ENCODE measurements at places on chromosomes 4 and X. TPM values are rescaled to one million over a fixed set of nuclear protein-coding genes. Genes with fewer than 3 reads are reported as not detected.

The PFKFB1 gene
- total RNA-seq = 0.19 TPM

- no peaks in the 10 kb centered on the region for H3K36me3 ChIP-seq
- peaks cover 33% of the 10 kb centered on the region for H3K4me1 ChIP-seq
- peak overlapping the region; percentile 83 for H3K4me3 ChIP-seq
- peak overlapping the region; percentile 93 for H3K27ac ChIP-seq
- DNase-seq = no peak
- no peaks in the 10 kb centered on the region for H3K27me3 ChIP-seq
These were observed 779 bp upstream of the DDX60L start for GRCh38 chr4:168480931-168481611.

GRCh38 chr4:41012293-41012692 is 202.0 kb downstream of the APBB2 start:
- H3K36me3 ChIP-seq = peaks cover 11% of the 10 kb centered on the region
- no peak overlapping the region for H3K4me3 ChIP-seq
- no peaks in the 10 kb centered on the region for H3K27me3 ChIP-seq
- peaks cover 14% of the 10 kb centered on the region for H3K4me1 ChIP-seq

The OPN1MW gene
- not detected for total RNA-seq

The TMPRSS11F gene
- not detected for total RNA-seq

GRCh38 chrX:66751136-66751782 is 112.4 kb upstream of the EDA2R start:
- no peak for DNase-seq
- H3K36me3 ChIP-seq = no peaks in the 10 kb centered on the region
- H3K27me3 ChIP-seq = no peaks in the 10 kb centered on the region

DNA sequence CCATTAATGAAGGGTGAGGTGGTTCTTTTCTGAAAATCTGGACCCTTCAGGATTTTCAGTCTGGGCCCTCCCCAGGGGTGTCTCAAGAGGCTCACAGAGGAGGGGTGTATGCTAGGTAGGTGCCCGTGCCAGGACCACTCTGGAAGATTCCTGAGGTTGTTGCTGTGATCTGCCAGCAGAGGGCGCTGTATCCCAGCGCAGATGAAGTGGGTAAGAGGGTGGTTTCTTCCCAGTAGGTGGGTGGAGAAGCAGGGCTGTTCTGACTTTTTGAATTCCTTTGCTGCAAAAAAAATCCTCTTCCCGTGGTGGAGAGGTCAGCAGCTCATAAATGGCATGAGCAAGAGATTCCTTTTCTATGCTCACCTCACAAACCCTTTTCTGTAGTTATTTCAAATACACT is 51.1 kb downstream of the SCML1 start:
- no peak overlapping the region for H3K4me3 ChIP-seq
- DNase-seq = no peak
- H3K27ac ChIP-seq = no peak overlapping the region
- no peaks in the 10 kb centered on the region for H3K36me3 ChIP-seq
- H3K4me1 ChIP-seq = no peaks in the 10 kb centered on the region

GRCh38 chr4:56752985-56753384 is 68.5 kb downstream of the SPINK2 start:
- H3K36me3 ChIP-seq = no peaks in the 10 kb centered on the region
- DNase-seq = no peak
- H3K27me3 ChIP-seq = no peaks in the 10 kb centered on the region
- H3K27ac ChIP-seq = no peak overlapping the region
- peaks cover 8% of the 10 kb centered on the region for H3K4me1 ChIP-seq

The ARX gene
- total RNA-seq = not detected

- no peak overlapping the region for H3K27ac ChIP-seq
- H3K36me3 ChIP-seq = no peaks in the 10 kb centered on the region
- no peaks in the 10 kb centered on the region for H3K27me3 ChIP-seq
- H3K4me1 ChIP-seq = no peaks in the 10 kb centered on the region
These were observed 2.7 kb upstream of the GAGE10 start for GRCh38 chrX:49300703-49301102.

The CCDC110 gene
- 2.0 TPM for total RNA-seq

- H3K4me3 ChIP-seq = no peak overlapping the region
- H3K27me3 ChIP-seq = no peaks in the 10 kb centered on the region
- H3K4me1 ChIP-seq = no peaks in the 10 kb centered on the region
These were observed 465.1 kb upstream of the SLIT2 start for GRCh38 chr4:19786616-19787015.

The ZNF157 gene
- not detected for total RNA-seq

GRCh38 chr4:120071192-120071795 is 4.6 kb upstream of the MAD2L1 start:
- no peak overlapping the region for H3K27ac ChIP-seq
- no peak overlapping the region for H3K4me3 ChIP-seq
- no peaks in the 10 kb centered on the region for H3K36me3 ChIP-seq
- H3K4me1 ChIP-seq = peaks cover 42% of the 10 kb centered on the region
- DNase-seq = no peak

- H3K4me3 ChIP-seq = no peak overlapping the region
- DNase-seq = no peak
- H3K36me3 ChIP-seq = no peaks in the 10 kb centered on the region
- H3K4me1 ChIP-seq = no peaks in the 10 kb centered on the region
These were observed 86.9 kb downstream of the MBNL3 start for GRCh38 chrX:132401935-132402334.

DNA sequence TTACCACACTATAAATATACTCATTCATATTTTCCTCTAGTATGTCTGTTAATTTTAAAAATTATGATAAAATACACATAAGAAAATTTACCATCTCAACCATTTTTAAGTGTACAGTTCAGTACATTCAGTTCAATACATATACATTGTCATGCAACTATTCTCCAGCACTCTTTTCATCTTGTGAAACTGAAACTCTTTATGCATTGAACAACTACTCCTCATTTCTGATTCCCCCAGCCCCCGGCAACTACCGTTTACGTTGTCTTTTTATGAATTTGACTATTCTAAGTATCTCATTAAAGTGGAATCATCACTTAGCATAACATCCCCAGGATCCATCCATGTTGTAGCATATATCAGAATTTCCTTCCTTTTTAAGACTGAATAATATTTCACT is 8.7 kb downstream of the SMARCAD1 start:
- peaks cover 82% of the 10 kb centered on the region for H3K36me3 ChIP-seq
- H3K4me3 ChIP-seq = no peak overlapping the region
- no peak for DNase-seq
- no peaks in the 10 kb centered on the region for H3K4me1 ChIP-seq
- no peak overlapping the region for H3K27ac ChIP-seq

DNA sequence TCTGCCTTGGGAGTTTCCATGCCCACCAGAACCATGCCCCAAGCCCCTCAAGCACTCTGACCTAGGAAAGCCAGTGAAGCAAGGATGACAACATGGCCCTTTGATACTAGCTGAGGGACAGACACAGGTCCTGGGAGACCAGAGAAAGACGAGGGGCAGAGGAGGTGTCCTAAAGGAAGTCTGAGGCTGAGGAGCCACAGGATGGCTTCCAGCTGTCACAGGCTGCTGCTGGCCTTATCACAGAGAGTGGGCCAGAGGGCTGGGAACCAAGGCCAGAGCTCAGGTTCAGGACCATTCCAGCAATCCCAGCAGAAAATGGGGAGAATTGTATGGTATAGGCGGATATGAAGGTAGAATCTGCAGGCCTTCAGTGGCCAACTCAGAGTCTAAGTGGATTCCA is 31.7 kb upstream of the MSANTD1 start:
- no peak for DNase-seq
- peaks cover 19% of the 10 kb centered on the region for H3K4me1 ChIP-seq
- peaks cover 92% of the 10 kb centered on the region for H3K36me3 ChIP-seq

All from left ventricle myocardium inferior (tissue), 1 donor.